Liver (tissue), 10 donors: ENCODE measurements at places on chromosomes 2 and 18. TPM values are rescaled to one million over a fixed set of nuclear protein-coding genes. Genes with fewer than 3 reads are reported as not detected.

DNA sequence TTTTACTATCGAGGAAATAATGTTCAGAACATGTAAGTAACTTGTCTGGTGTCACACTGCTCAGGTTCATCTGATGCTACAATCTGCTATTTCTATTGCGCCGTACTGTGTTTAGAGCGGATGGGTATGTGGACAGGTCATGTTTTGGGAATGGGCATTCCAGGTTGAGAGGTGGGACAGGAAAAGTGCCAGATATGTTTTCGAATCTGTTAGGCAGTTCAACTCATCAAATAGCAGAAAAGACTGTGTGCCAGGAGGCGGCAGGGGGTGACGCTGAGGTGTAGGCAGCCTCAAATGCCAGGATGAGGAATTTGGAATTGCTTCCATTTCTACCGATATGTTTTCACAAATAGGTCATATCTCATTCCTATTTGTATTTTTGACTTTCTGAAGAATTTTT, 123.8 kb downstream of the HRH4 start:
- DNase-seq, result no peak
- no peak overlapping the region for H3K4me3 ChIP-seq
- no peaks in the 10 kb centered on the region for H3K36me3 ChIP-seq
- H3K27ac ChIP-seq, result no peak overlapping the region
- H3K4me1 ChIP-seq, result no peaks in the 10 kb centered on the region

Gene ANKRD30B
- not detected for polyA plus RNA-seq

Gene OXER1
- polyA plus RNA-seq, result 7.5 TPM

- no peak overlapping the region for H3K4me3 ChIP-seq
- no peaks in the 10 kb centered on the region for H3K4me1 ChIP-seq
- no peak for DNase-seq
- no peak overlapping the region for H3K27ac ChIP-seq
- no peaks in the 10 kb centered on the region for H3K27me3 ChIP-seq
- no peaks in the 10 kb centered on the region for H3K36me3 ChIP-seq
Observed at GRCh38 chr2:163601377-163601776, 134.4 kb downstream of the FIGN start.

GRCh38 chr18:12076424-12077140, 17.1 kb upstream of the ANKRD62 start:
- H3K4me1 ChIP-seq, result no peaks in the 10 kb centered on the region
- H3K36me3 ChIP-seq, result no peaks in the 10 kb centered on the region
- H3K27me3 ChIP-seq, result no peaks in the 10 kb centered on the region
- no peak overlapping the region for H3K27ac ChIP-seq
- no peak for DNase-seq
- H3K4me3 ChIP-seq, result no peak overlapping the region

- H3K36me3 ChIP-seq, result no peaks in the 10 kb centered on the region
- H3K4me1 ChIP-seq, result no peaks in the 10 kb centered on the region
- no peak for DNase-seq
Observed at GRCh38 chr2:232994446-232994845, 18.6 kb downstream of the NGEF start.

DNA sequence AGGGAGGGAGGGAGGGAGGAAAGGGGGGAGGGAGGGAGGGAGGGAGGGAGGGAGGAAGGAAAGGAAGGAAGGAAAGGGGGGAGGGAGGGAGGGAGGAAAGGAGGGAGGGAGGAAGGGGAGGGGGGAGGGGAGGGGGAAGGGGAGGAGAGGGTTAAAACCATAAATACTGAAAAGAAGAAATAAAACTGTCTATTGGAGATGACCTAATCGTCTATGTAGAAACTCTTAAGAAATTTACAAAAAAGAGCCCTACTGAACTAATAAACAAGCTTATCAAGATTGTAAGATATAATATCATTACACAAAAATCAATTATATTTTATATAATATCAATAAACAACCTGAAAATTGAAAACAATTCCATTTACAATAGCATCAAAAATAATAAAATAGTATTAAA, 32.3 kb upstream of the CTDP1 start:
- no peak for DNase-seq
- no peaks in the 10 kb centered on the region for H3K36me3 ChIP-seq
- no peaks in the 10 kb centered on the region for H3K4me1 ChIP-seq
- no peaks in the 10 kb centered on the region for H3K27me3 ChIP-seq
- no peak overlapping the region for H3K4me3 ChIP-seq
